ENCODE measurements at places on chromosomes 3 and 15. TPM values are rescaled to one million over a fixed set of nuclear protein-coding genes. Genes with fewer than 3 reads are reported as not detected.

The MYLK gene
- 5.6 TPM for total RNA-seq

The TTC21A gene
- 0.33 TPM for total RNA-seq

The ZNF80 gene
- not detected for total RNA-seq

The TRAT1 gene
- total RNA-seq: not detected

The INSYN1 gene
- total RNA-seq: 2.7 TPM

The PSTPIP1 gene
- total RNA-seq: not detected

- no peak overlapping the region for H3K4me3 ChIP-seq
- H3K36me3 ChIP-seq: peaks cover 7% of the 10 kb centered on the region
- H3K4me1 ChIP-seq: no peaks in the 10 kb centered on the region
- DNase-seq: no peak
- H3K27ac ChIP-seq: no peak overlapping the region
Observed at GRCh38 chr3:57675530-57675929, 17.3 kb downstream of the DENND6A start.

DNA sequence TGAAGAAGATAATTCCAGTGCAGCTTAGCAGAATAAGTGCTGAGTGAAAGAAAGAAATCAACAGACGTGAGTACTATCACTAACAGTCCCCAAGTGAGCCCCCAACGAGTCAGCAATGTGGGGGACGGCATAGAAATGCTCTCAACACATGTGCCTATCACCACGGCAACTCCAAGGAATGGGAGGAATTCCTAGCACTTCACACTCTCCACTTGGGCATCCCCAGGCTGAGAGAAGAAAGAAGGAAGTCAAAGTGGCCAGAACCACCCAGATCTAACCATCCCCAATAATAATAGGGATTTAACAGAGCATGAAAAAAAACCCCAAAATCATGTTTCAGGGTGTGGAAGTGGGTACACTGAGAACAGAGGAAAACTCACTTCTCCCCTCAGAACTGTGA, 29.3 kb upstream of the CPNE4 start:
- H3K4me3 ChIP-seq: no peak overlapping the region
- no peaks in the 10 kb centered on the region for H3K27me3 ChIP-seq
- DNase-seq: no peak
- no peaks in the 10 kb centered on the region for H3K4me1 ChIP-seq
- no peaks in the 10 kb centered on the region for H3K36me3 ChIP-seq

GRCh38 chr15:68183616-68184315, 21.4 kb downstream of the CALML4 start:
- H3K4me1 ChIP-seq: peaks cover 42% of the 10 kb centered on the region
- peak overlapping the region; percentile 80 for H3K27ac ChIP-seq
- no peak for DNase-seq
- H3K4me3 ChIP-seq: no peak overlapping the region

DNA sequence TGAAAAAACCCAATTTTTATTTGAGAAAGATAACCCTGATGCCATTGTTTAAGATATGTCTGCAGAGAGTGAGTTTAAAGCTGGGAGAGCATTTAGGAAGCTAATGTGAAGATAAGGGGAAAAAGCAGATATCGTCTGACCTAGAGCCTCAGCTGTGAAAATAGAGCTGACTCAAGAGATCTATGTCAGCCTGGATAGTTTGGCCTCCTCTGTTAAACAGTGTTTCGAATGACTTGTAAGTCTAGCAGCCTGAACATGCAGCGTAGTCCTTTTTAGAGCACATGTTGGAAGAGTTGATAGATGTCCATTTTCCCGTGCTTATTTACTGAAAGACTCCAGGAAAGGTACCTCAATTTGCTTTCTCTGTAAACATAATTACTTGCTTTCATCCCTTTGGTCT, 48.1 kb downstream of the ALCAM start:
- no peak for DNase-seq
- no peaks in the 10 kb centered on the region for H3K4me1 ChIP-seq
- H3K36me3 ChIP-seq: no peaks in the 10 kb centered on the region
- no peak overlapping the region for H3K27ac ChIP-seq
- no peak overlapping the region for H3K4me3 ChIP-seq

All from gastrocnemius medialis (tissue), 4 donors.